ENCODE measurements at places on chromosomes 16 and 17. TPM values are rescaled to one million over a fixed set of nuclear protein-coding genes. Genes with fewer than 3 reads are reported as not detected.

DNAH9 gene
- total RNA-seq: 9.6 TPM

GRCh38 chr16:10107081-10107480, 75.1 kb downstream of the GRIN2A start:
- DNase-seq: no peak
- no peaks in the 10 kb centered on the region for H3K36me3 ChIP-seq
- no peak overlapping the region for H3K4me3 ChIP-seq
- no peaks in the 10 kb centered on the region for H3K4me1 ChIP-seq
- H3K27ac ChIP-seq: no peak overlapping the region

DNA sequence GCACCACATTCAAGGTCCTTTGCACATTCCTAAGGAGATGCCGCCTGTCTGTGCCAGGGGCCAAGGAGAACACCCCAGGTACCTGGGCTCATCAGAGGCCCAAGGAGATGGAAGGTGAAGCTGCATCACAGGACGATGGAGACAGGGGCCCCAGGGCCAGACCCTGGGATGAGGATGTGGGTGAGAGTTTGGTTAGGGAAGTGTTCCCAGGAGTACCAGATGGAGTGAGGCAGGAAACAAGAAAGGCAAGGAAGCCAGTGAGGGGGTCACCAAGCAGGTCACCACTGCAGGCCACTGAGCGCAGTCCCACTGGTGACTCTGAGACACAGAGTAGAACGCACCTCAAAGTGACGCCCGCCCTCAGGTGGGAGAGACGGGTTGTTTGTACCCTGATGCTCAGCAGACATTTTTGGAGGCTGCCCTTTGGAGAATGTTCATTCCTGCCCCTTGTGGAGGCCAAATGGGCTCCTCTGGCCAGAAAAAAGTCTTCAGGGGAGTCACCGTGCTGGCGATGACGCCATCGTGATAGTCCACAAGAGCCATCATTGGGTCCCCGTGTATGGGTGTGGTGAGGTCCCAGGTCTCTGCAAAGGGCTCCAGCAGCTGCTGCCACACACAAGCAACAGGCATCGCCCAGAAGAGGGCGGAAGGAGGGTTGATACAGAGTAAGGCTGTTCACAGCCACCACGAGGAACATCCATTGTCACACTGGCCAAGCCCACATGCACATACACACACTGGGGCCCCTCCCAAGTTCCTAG, 57.5 kb downstream of the BEAN1 start:
- no peak overlapping the region for H3K4me3 ChIP-seq
- DNase-seq: no peak
- H3K4me1 ChIP-seq: peaks cover 10% of the 10 kb centered on the region
- no peaks in the 10 kb centered on the region for H3K27me3 ChIP-seq
- H3K27ac ChIP-seq: no peak overlapping the region

GRCh38 chr16:85461814-85462713, 151.1 kb upstream of the GSE1 start:
- no peaks in the 10 kb centered on the region for H3K36me3 ChIP-seq
- no peaks in the 10 kb centered on the region for H3K27me3 ChIP-seq
- H3K4me3 ChIP-seq: no peak overlapping the region

DNA sequence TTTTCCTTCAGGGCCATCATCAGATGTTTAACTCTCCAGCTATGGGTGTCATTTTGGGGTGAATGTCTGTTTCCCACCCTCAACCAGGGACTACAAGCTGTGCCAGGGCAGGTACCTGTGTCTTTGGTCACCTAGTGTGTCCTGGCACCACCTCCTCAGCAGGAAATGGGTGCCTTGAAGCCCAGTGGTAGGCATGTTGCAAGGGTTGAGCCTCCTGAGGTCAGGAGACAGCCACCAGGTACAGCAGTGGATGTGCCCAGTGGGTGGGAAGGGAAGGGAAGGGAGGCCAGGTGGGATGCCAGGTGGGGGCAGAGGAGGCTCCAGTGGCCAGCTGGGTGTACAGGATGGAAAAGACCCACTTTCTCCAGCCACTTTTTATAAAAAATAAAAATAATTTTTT, 25.5 kb upstream of the ADORA2B start:
- H3K4me1 ChIP-seq: peaks cover 15% of the 10 kb centered on the region
- H3K27me3 ChIP-seq: no peaks in the 10 kb centered on the region
- H3K4me3 ChIP-seq: no peak overlapping the region
- H3K36me3 ChIP-seq: no peaks in the 10 kb centered on the region
- no peak for DNase-seq

GRCh38 chr17:16980061-16980460, 8.1 kb upstream of the TNFRSF13B start:
- H3K27me3 ChIP-seq: no peaks in the 10 kb centered on the region
- no peak for DNase-seq
- no peak overlapping the region for H3K4me3 ChIP-seq
- no peak overlapping the region for H3K27ac ChIP-seq

GRCh38 chr17:48502901-48503300, 27.9 kb downstream of the HOXB1 start:
- no peak overlapping the region for H3K4me3 ChIP-seq
- H3K4me1 ChIP-seq: no peaks in the 10 kb centered on the region
- H3K27ac ChIP-seq: no peak overlapping the region
- no peaks in the 10 kb centered on the region for H3K27me3 ChIP-seq
- no peak for DNase-seq

NPW gene
- total RNA-seq: not detected

DNA sequence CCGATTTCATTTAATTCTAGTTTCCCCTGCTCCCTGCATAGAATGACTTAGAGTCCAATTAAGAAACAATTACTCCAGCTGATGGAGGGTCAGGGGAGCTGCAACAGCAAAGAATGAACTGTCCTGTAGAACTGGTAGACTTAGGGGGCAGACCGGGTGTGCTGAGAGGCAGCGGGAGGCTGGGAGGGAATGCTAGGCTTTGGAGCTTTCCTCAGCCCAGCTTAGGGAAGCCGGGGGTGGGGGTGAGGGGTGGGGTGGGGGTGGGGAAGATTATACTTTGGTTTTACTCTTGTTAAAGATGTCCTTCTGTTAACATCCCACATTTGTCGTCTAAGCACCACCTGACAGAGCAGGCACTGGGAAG, 458.6 kb upstream of the ASIC2 start:
- H3K27me3 ChIP-seq: no peaks in the 10 kb centered on the region
- no peak for DNase-seq
- H3K4me3 ChIP-seq: no peak overlapping the region
- no peaks in the 10 kb centered on the region for H3K36me3 ChIP-seq
- H3K4me1 ChIP-seq: no peaks in the 10 kb centered on the region

DNA sequence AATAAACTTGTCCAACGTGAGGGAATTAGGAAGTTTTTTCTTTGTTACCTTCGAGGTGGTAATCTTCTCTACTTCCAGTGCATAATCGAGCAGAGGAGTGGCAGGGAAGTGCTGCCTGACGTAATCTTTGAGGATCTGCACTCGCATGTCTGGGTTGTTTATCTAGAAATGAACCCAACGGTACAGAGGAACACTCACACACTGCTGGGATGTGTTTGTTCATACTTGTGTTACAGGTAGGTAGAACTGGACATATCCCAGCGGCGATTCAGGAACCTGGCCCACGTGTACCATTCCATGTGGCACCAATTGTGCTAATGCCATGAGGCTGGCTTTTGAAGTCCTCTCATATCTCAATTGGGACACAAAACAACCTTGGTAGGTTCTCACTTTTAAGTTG, 4.2 kb upstream of the KLHL11 start:
- H3K27me3 ChIP-seq: no peaks in the 10 kb centered on the region
- peaks cover 6% of the 10 kb centered on the region for H3K4me1 ChIP-seq
- H3K4me3 ChIP-seq: no peak overlapping the region
- no peak for DNase-seq
- no peak overlapping the region for H3K27ac ChIP-seq

- H3K36me3 ChIP-seq: no peaks in the 10 kb centered on the region
- H3K27ac ChIP-seq: peak overlapping the region; percentile 63
- no peak for DNase-seq
Observed at GRCh38 chr17:68794636-68795434, 160.4 kb downstream of the ABCA8 start.

EVPL gene
- total RNA-seq: 13.0 TPM

GRCh38 chr17:60423865-60424264, 1.6 kb downstream of the CHCT1 start:
- no peak for DNase-seq
- H3K4me3 ChIP-seq: no peak overlapping the region
- H3K27me3 ChIP-seq: no peaks in the 10 kb centered on the region
- no peak overlapping the region for H3K27ac ChIP-seq
- H3K36me3 ChIP-seq: no peaks in the 10 kb centered on the region

DNA sequence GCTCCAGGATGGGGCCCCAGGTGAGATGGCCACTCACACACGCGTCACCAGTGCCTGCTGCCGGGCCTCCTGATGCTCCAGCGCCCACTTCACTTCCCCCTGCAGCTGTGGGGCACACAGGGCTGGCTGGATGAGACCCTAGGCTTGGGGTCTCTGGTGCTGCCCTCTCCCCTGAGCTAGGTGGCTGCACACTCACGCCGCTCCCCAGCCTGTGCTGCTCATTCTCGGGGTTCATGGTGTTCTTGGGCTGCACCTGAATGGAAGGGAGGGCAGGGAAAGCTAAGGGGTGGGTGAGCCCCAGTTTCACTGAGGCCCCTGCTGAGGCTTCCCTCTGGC, 1.2 kb downstream of the CCDC78 start:
- peaks cover 47% of the 10 kb centered on the region for H3K4me1 ChIP-seq
- no peaks in the 10 kb centered on the region for H3K36me3 ChIP-seq
- H3K27me3 ChIP-seq: no peaks in the 10 kb centered on the region
- no peak for DNase-seq
- no peak overlapping the region for H3K27ac ChIP-seq

- H3K27me3 ChIP-seq: no peaks in the 10 kb centered on the region
- no peaks in the 10 kb centered on the region for H3K36me3 ChIP-seq
- no peak overlapping the region for H3K27ac ChIP-seq
- no peak for DNase-seq
- no peaks in the 10 kb centered on the region for H3K4me1 ChIP-seq
Observed at GRCh38 chr17:44797802-44798201, 32.3 kb downstream of the GJC1 start.

GRCh38 chr17:44203731-44204440, 4.2 kb upstream of the ATXN7L3 start:
- H3K4me3 ChIP-seq: no peak overlapping the region
- no peaks in the 10 kb centered on the region for H3K27me3 ChIP-seq
- peaks cover 6% of the 10 kb centered on the region for H3K4me1 ChIP-seq
- no peak for DNase-seq

GRCh38 chr16:68197250-68197649, 38.7 kb downstream of the ESRP2 start:
- no peaks in the 10 kb centered on the region for H3K4me1 ChIP-seq
- H3K36me3 ChIP-seq: no peaks in the 10 kb centered on the region
- no peak overlapping the region for H3K27ac ChIP-seq
- no peak for DNase-seq

All from body of pancreas (tissue), 4 donors.